ENCODE measurements at places on chromosomes 6 and 20.

- H3K27ac ChIP-seq: no peak overlapping the region
- peaks cover 13% of the 10 kb centered on the region for H3K4me1 ChIP-seq
- no peak overlapping the region for H3K4me3 ChIP-seq
Observed at GRCh38 chr20:20363434-20363798, 4.5 kb upstream of the INSM1 start.

- DNase-seq: no peak
- no peaks in the 10 kb centered on the region for H3K27me3 ChIP-seq
- no peak overlapping the region for H3K27ac ChIP-seq
- no peaks in the 10 kb centered on the region for H3K36me3 ChIP-seq
- no peak overlapping the region for H3K4me3 ChIP-seq
Observed at GRCh38 chr6:37406726-37407341, 26.2 kb upstream of the CMTR1 start.

DNA sequence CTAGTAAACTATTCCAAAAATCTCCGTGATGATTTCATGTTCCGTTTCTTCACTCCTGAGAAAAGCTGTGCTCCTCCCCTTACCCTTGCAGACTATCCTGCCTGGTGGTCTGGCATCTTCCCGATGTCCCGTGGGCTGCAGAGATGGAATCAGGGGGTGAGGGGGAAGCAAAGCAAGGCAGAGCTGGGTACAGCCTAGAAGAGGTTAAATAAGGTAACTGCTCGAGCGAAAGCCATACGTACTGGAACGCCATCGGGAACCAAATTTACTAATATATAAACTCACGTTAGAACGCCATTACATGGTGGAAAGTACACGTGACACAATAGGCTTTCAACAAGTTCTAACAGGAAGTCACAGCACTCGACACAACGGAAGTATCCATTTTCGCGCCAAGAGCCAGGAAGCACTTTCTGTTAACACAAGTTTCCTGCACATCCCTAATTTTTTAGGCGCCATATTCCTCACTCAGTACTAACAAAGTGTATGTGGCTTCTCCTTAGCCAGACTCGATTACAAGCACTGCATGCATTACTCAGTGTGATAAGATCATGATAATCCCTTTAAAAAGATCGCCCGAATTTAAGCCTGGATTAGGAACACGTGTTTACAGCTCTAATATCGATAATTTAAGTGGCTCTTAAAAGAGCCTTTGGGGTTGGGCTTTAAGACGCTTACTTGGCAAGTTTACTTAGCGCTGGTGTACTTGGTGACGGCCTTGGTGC, 101.6 kb upstream of the PRSS16 start:
- peak overlapping the region; percentile 94 for H3K27ac ChIP-seq

GRCh38 chr6:166244353-166245045, 63.7 kb downstream of the PRR18 start:
- DNase-seq: no peak
- no peaks in the 10 kb centered on the region for H3K27me3 ChIP-seq
- H3K27ac ChIP-seq: no peak overlapping the region
- no peak overlapping the region for H3K4me3 ChIP-seq
- no peaks in the 10 kb centered on the region for H3K36me3 ChIP-seq

- no peaks in the 10 kb centered on the region for H3K27me3 ChIP-seq
- no peaks in the 10 kb centered on the region for H3K36me3 ChIP-seq
- no peak for DNase-seq
- H3K4me1 ChIP-seq: no peaks in the 10 kb centered on the region
- H3K4me3 ChIP-seq: no peak overlapping the region
- H3K27ac ChIP-seq: no peak overlapping the region
Observed at GRCh38 chr20:38514185-38514584, 41.5 kb downstream of the RALGAPB start.

- H3K27me3 ChIP-seq: no peaks in the 10 kb centered on the region
- no peaks in the 10 kb centered on the region for H3K36me3 ChIP-seq
- no peak overlapping the region for H3K4me3 ChIP-seq
- no peak for DNase-seq
Observed at GRCh38 chr6:2132416-2132815, 113.0 kb downstream of the GMDS start.

DNA sequence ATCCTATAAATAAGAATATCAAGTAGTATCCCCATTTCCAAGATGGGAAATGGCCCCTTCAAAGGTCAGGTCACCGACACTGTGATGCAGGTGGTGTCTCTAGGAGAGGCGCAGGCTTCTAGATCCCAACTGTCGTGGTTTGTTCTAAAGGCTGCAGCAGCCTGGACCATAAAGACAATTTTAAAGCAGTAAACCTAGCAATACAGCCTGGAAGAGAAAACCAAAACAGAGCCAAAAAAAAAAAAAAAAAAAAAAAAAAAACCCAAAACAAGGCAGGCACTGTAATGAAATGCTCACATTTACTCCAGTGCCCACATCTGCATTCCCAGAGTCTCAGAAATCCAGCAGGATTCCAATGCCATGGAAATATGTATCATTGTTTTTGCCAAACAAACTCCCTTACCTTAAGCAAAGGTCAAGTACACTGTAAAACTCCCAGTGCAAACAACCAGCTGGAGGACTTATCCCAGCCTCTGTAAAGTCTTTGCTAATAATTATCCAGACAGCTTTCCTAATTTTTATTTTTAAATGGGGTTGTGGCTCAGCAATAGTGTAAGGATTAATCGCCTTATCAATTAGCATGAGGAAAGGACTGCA, 98.2 kb downstream of the PSMG4 start:
- H3K4me3 ChIP-seq: no peak overlapping the region
- H3K36me3 ChIP-seq: no peaks in the 10 kb centered on the region
- H3K27ac ChIP-seq: peak overlapping the region; percentile 76
- DNase-seq: no peak

GRCh38 chr6:20919677-20920385, 385.6 kb downstream of the CDKAL1 start:
- H3K4me1 ChIP-seq: no peaks in the 10 kb centered on the region
- H3K4me3 ChIP-seq: no peak overlapping the region
- DNase-seq: no peak
- no peak overlapping the region for H3K27ac ChIP-seq
- H3K36me3 ChIP-seq: no peaks in the 10 kb centered on the region

DNA sequence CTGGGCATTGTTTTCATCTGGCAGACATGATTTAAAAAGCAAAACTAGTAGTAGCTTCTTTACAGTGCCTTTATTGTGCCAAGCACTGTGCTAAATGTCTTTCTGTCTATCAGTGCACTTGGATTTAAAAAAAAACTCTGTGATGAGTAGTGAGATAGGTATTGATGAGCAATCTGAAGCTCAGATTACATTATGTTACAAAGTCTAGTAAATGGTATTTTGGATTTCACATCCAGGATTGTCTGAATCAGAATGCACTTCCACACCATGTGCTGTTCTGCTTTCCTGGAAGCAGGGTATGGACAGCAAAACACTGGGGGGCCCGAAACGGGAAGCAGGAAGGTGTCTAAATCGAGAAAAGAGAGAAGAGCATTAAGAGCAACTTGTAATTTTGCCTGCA, 103.4 kb upstream of the CCN2 start:
- H3K4me1 ChIP-seq: no peaks in the 10 kb centered on the region
- no peaks in the 10 kb centered on the region for H3K36me3 ChIP-seq
- DNase-seq: no peak
- no peak overlapping the region for H3K4me3 ChIP-seq
- H3K27ac ChIP-seq: no peak overlapping the region

- H3K4me1 ChIP-seq: peaks cover 6% of the 10 kb centered on the region
- peak; percentile 68 for DNase-seq
- peak overlapping the region; percentile 70 for H3K4me3 ChIP-seq
- H3K27ac ChIP-seq: peak overlapping the region; percentile 90
- H3K27me3 ChIP-seq: no peaks in the 10 kb centered on the region
Observed at GRCh38 chr20:34515484-34516246, 557 bp upstream of the DYNLRB1 start.

- H3K36me3 ChIP-seq: no peaks in the 10 kb centered on the region
- no peaks in the 10 kb centered on the region for H3K4me1 ChIP-seq
- H3K4me3 ChIP-seq: no peak overlapping the region
- no peak overlapping the region for H3K27ac ChIP-seq
Observed at GRCh38 chr6:47366335-47366890, 56.7 kb upstream of the TNFRSF21 start.

- peaks cover 6% of the 10 kb centered on the region for H3K4me1 ChIP-seq
- no peak overlapping the region for H3K4me3 ChIP-seq
- H3K27me3 ChIP-seq: no peaks in the 10 kb centered on the region
- no peak overlapping the region for H3K27ac ChIP-seq
Observed at GRCh38 chr6:45351667-45352066, 23.5 kb downstream of the RUNX2 start.

DNA sequence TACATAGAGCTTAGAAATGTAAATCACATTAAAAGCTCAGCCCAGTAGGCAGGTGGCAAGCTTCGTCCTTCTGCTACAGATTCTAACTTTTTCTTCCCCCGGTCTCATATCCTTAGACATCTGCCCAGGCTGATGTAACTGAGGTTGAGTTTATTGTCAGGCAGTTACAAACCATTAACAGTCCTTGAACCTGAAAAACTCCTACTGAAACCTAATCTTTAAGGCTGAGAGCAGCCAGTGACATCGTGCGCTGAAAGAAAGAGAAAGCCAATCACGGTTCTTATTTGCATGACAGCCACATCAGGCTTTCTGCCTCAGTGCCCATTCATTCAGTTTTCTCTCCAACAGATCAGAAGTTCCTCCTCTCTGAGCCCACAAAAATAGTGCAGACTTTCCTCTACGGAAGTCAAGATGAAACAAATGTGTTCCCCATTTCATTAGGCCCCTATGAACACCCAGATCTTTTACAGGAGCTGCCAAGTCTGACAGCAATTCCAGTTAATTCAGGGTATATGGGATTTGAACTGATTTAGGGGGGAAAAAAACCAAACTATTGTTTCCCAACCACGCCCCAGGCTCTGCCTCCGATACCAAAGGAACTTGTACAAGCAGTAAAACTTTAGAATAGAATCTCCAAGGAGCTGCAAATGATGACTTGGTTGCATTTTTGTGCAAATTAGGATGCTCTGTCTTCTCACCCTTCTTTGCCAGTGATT, at the start of gene NHSL1:
TSS of gene NHSL1 (minus strand) at position 192 of the 716 bp plus-strand sequence. CDS start 204 bp downstream, outside the sequence.
- H3K4me1 ChIP-seq: peaks cover 51% of the 10 kb centered on the region
- peak; percentile 23 for DNase-seq
- peak within 1 kb of the TSS; percentile 33 for H3K4me3 ChIP-seq
- H3K36me3 ChIP-seq: no peaks in the 10 kb centered on the region
- H3K27ac ChIP-seq: peak within 1 kb of the TSS; percentile 28
